ENCODE measurements at places on chromosomes 13 and 19.

- no peak for DNase-seq
These were observed 10.6 kb downstream of the URI1 start for GRCh38 chr19:29952646-29953045.

GRCh38 chr13:94658926-94659597 lies 53.3 kb downstream of the SOX21 start:
- no peak for DNase-seq

DNA sequence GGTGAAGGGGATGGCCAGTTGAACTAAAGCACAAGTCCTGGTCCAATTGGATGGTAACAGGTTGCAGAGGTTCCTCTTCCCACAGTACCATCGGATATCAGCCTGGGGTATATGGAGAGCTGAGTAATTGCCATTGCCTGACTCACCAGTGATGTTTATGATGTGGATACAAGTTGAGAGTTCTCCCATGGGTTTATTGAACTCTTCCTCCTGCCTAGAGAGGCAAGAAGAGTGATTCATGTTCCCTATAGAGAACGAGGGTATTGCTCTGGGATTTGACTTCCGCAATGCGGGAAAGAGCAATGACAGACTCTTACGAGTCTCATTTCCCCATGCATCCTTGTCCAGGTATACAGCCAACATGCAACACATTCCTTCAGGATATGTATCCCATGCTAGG lies 111.3 kb upstream of the PCDH9 start:
- no peak for DNase-seq

- DNase-seq: no peak
These were observed 70.7 kb upstream of the ZNF30 start for GRCh38 chr19:34856052-34856451.

GRCh38 chr13:50521006-50521830 lies 322.3 kb downstream of the DLEU7 start:
- DNase-seq: no peak

DNA sequence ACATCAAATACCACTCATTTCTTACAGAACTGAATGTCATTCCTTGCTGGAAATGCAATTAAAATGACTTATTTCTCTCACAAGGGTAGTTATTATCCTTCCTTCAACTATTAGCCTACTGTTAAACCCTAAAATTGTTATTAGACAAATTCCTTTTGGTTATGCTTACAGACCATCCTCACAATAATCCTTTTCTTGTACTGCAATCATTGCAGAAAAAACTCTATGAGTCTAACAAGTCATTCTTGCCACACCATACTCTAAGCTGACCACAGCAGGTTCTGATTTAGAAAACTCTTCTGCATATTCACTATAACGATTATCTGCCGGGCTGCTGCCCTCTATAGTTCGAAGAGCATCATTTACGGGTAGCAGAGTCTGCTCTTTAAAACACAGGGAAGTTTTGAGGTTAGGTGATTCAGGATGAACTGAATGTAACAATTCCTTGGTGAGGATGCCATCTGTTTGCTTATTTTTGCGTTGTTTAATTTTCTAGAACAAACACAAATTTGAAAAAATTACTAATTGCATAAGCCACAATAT lies 38.2 kb downstream of the MTMR6 start:
- DNase-seq: peak; percentile 44

GRCh38 chr13:22496803-22497508 lies 683.8 kb upstream of the SGCG start:
- no peak for DNase-seq

DNA sequence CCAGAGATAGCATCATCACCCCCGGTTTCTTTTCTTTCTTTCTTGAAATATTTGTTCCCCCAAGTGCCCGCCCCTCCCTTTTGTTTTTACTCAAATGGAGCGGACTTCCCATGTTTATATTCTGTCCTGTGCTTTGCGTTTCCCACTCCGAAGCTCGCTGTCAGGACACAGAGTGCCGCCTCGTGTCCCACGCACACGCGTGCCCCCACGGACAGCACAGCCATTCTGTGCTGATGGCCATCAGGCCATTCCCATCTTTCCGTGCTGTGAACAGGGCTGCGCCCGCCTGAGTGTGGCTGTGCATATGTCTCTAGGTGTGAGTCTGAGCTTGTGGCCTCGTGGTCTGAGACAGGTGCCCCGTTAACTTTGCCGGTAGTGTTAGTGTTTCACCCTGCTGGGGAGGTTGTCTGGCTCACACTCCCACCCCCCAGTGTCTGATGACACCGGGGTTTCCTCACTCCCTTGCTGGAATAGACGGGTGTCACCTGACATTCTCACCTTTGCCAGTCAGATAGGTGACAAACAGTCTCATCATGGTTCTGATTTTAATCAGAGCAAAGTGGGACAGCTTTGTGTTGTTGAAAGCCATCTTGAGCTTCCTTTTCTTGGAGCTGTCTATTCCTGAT lies 6.9 kb downstream of the PAK4 start:
- no peak for DNase-seq

DNA sequence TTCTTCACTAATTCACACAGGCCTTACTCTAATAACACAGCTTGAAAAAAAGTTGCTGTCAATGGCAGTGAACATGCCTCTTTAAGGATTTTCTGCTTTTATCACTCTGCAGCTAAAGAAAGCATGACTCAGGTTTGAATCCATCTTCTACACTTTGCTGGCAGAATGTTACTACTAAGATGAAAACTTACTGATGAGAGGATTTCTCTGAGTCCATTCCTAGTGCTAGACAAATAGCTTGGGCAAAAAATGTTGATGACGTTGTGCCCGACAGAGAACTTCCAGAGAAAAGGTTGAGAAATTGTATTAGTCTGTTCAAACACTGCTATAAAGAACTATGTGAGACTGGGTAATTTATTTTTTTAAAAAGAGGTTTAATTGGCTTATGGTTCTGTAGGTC lies 572.0 kb downstream of the IRS2 start:
- DNase-seq: no peak

GRCh38 chr13:36959456-36960116 lies 39.5 kb upstream of the SMAD9 start:
- no peak for DNase-seq

DNA sequence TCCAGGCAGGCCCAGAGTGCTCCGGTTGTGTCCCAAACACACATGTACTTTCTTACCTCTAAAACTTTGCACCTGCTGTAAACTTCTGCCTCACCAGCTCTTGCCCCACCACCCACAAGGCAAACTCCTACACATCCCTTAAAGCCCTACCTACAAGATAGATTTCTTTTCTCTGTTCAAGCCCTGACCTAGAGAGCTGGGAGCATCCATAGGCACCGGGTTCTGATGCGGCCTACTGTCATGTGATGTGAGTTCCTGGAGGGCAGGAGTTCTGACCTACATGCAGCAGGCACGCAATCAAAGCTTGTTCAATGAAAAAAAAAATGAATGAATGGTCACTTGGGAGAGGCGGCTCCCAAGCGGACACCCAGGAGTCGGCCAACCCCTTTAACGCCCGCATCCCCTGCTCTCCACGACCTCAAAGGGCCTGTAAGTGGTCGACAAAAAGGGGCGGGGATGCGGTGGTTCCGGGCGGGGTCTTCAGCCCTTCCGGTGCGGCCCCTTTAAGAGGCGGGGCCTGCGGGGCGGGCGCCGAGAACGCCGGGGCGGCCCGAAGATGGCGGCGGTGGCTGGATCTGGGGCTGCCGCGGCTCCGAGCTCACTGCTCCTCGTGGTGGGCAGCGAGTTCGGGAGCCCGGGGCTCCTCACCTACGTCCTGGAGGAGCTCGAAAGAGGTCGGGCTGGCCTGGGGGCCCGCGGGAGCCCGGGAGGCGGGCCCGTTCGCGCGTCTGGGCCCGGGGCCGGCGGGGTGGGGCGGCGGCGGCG lies at the start of gene MAP1S:
Gene MAP1S, plus strand, starts transcription at position 534 of the 765 bp plus-strand sequence. Its CDS starts 23 bp downstream, at position 557.
- DNase-seq: peak; percentile 60

Data from C1 segment of cervical spinal cord (tissue), 14 donors.